Stimulated activated CD8-positive, alpha-beta memory T cell treated with anti-CD3 and anti-CD28 coated beads, Interleukin-2, amount 100 ng/mL, for 1 hour (primary cell): ENCODE measurements at places on chromosomes 7 and 10.

DNA sequence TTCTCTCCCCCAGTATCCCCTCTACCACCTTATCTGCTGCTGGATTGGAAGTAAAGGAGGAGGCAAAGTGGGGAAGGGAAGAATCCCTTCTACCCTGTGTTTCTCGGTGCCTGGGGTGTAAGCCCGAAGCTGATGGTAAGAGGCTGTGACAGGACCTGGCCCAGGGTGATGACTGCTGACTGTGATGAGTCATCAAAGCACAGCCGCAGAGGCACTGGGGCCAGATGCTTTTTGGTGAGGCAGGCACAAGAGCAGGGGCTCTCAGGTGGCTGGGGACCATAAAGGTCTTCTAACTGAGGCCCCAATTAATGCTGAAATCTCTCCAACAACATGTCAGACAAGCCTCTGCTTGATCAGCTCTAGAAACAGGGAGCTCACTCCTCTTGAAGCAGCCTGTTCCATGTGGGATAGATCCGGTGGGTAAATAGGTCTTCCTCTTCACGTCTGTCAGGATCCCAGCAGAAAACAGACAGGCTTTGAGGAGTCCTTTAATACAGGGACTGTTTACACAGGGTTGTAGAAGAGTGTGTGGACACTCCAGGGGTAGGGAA, 86.1 kb upstream of the PCBD1 start:
- DNase-seq, result no peak

- DNase-seq, result no peak
These were observed 110.7 kb downstream of the INPP5A start for GRCh38 chr10:132648072-132648850.

DNA sequence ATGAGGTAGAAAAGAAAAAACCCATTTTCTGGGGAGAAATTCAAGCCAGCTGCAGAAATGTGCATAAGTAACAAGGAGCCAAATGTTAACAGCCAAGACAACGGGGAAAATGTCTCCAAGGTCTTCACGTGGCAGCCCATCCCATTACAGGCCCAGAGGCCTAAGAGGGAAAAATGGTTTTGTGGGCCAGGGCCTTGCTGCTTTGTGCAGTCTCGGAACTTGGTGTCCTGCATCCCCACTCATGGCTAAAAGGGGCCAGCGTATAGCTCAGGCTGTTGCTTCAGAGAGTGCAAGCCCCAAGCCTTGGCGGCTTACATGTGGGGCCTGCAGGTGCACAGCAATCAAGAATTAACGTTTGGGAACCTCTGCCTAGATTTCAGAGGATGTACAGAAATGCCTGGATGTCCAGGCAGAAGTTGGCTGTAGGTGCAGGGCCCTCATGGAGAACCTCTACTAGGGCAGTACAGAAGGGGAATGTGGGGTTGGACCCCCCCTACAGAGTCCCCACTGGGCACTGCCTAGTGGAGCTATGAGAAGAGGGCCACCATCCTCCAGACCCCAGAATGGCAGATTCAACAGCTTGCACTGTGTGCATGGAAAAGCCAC, 9.0 kb downstream of the ORC5 start:
- DNase-seq, result no peak

GRCh38 chr10:27319752-27320431, 79.3 kb upstream of the ACBD5 start:
- DNase-seq, result no peak

- no peak for DNase-seq
These were observed 52.5 kb upstream of the NKX6-2 start for GRCh38 chr10:132838346-132838970.

- no peak for DNase-seq
These were observed at the start of gene ITGB8 for GRCh38 chr7:20330239-20330927. Gene ITGB8, plus strand, starts transcription at chr7:20330900. Its CDS starts 907 bp downstream, at chr7:20331807.
